Fibroblast of skin of back (primary cell): ENCODE measurements at places on chromosomes 4 and X.

GRCh38 chr4:108172753-108173598 is 4.2 kb upstream of the LEF1 start:
- peak; percentile 49 for DNase-seq

DNA sequence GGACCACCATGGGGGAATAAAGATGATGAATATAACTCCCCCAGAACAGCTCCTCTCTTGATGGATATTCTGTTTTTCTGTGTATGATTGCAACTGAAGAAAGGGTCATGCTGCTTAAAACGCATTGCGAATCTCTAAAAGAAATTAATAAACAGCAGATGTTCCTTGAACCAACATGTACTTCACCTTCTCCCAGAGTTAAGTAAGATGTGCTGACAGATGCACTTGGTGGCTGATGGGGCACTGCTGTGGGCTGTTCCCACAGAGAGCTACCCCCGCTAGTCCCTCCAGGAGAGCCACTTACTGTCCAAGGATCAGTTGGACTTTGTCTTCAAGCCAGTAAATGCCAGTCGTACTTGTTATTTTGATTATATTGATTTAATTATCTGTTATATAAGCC is 26.3 kb upstream of the C4orf54 start:
- DNase-seq = no peak

DNA sequence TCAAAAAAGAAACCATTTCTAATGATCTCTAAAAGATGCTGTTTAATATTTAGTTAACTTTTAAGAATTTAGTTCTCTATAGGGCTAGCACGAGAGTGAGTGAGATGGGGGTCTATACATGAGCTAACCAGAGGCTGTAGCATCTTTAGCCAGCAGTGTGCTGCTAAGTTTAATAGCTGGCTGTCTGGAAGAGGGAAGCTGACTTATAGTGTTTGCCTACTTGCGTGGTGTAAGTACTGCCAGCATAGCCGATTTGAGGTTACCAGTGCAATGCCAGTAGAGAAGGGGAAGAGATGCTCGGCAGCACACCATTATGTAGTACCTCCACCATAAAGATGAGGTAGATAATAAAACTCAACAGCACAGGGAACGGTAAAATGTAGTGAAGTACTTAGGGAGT is 47.1 kb upstream of the TMEM131L start:
- no peak for DNase-seq

DNA sequence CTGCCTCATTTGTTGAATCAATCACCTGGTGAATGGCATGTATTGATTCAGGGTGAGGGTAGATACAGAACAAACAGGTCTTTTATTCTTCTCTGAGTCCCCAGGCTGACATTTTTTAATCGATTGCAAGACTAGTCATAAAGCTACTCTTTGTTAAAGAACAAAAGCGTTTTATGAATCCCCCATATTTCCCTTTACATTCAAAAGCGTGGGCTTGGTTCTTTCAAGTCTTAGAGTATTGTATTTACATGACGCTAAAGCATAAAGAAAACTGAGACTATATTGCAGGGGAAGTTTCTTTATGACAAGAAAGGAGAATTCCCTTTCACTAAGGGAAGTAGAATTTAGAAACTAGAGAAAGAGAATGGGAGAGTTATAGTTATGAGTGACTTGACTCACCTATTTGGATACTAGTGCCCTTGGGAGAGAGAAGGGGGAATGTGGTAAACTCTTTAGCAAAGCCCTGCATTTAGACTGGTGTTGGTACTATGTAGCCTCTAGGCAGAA is 69.3 kb upstream of the PDE5A start:
- no peak for DNase-seq

GRCh38 chr4:184453365-184454160 is 20.8 kb downstream of the IRF2 start:
- DNase-seq = peak; percentile 88

- peak; percentile 19 for DNase-seq
Measured at GRCh38 chr4:183099537-183100297, 660 bp downstream of the WWC2 start.
